ENCODE measurements at places on chromosomes 7 and 10. TPM values are rescaled to one million over a fixed set of nuclear protein-coding genes. Genes with fewer than 3 reads are reported as not detected.

Gene ACTR1A
- 86.0 TPM for total RNA-seq

Gene GPR15LG
- total RNA-seq, result not detected

Gene LAMB4
- total RNA-seq, result not detected

Gene ADIRF
- total RNA-seq, result 1,405 TPM
